ENCODE measurements at places on chromosomes 12 and 14. TPM values are rescaled to one million over a fixed set of nuclear protein-coding genes. Genes with fewer than 3 reads are reported as not detected.

DNA sequence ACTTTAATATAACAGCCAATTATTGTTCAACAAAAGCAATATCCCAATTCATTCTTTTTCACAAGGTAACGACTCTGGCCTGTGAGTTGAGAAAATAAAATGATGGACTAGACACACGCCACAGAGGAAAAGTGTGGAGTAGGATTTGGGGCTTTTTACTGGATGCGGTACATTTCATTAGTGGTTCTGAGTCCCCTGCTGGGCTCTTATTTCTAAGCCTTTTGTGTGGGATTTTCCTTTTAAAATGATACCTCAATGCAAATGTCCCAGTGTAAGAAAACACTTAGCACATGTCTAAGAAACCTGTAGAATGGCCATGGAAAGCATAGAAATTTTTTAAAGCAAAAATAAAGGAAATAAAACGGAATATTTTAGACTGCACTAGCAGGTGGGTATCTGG is 73.4 kb downstream of the C12orf42 start:
- H3K27ac ChIP-seq = no peak overlapping the region
- no peaks in the 10 kb centered on the region for H3K27me3 ChIP-seq
- H3K4me3 ChIP-seq = no peak overlapping the region
- H3K36me3 ChIP-seq = no peaks in the 10 kb centered on the region
- H3K4me1 ChIP-seq = no peaks in the 10 kb centered on the region
- no peak for DNase-seq

Gene AICDA
- 0.46 TPM for total RNA-seq

Gene DACT1
- 4.5 TPM for total RNA-seq

Gene WNT5B
- total RNA-seq = 7.8 TPM

GRCh38 chr12:29691161-29691854 is 92.4 kb downstream of the TMTC1 start:
- no peak overlapping the region for H3K4me3 ChIP-seq
- H3K4me1 ChIP-seq = no peaks in the 10 kb centered on the region
- DNase-seq = no peak
- no peak overlapping the region for H3K27ac ChIP-seq

Gene GPX2
- not detected for total RNA-seq

- H3K4me1 ChIP-seq = peaks cover 7% of the 10 kb centered on the region
- H3K36me3 ChIP-seq = no peaks in the 10 kb centered on the region
- no peak for DNase-seq
- no peak overlapping the region for H3K4me3 ChIP-seq
These were observed 126.7 kb upstream of the SLC38A2 start for GRCh38 chr12:46499226-46499625.

DNA sequence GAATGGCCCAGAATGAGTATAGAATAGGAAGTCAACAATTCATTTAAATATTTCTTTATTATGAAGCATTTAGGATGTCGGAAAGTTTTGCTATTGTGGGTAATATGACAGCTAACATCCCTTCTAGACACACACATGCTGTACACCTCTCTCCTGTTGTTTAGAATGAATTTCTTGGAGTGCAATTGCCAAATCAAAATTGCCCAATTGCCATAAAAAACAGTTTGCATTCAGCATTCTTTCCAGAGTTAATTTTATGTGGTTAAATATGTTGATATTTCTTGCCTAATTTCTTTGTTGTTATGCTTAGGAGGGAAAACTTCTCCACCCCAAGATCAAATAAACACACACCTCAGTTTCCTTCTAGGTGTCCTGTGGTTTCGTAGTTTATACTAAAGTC is 16.9 kb upstream of the SMCO2 start:
- H3K27ac ChIP-seq = no peak overlapping the region
- DNase-seq = no peak
- H3K4me3 ChIP-seq = no peak overlapping the region
- H3K27me3 ChIP-seq = no peaks in the 10 kb centered on the region
- no peaks in the 10 kb centered on the region for H3K36me3 ChIP-seq
- no peaks in the 10 kb centered on the region for H3K4me1 ChIP-seq

DNA sequence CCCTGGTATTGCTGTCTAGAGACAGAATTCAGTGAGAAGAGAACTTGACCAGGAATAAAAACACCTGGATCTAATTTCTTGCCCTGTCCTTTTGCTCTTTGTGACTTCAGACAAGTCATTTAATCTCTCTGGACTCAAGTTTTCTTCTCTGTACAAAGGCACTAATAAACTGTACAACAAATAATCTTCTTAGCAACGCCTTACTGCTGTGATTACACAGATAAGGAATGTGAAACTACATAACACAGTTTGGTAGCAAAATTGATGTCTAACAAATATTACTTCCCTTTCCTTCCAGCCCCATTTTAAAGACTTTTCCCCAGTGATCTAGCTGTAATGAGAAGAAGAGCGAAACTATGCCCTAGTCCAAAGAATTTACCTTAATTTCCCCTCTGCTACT is 69.3 kb downstream of the BCAT1 start:
- no peak overlapping the region for H3K4me3 ChIP-seq
- DNase-seq = no peak
- H3K4me1 ChIP-seq = no peaks in the 10 kb centered on the region
- H3K27me3 ChIP-seq = no peaks in the 10 kb centered on the region
- no peak overlapping the region for H3K27ac ChIP-seq

Gene DNAJC22
- 1.7 TPM for total RNA-seq

Gene LMNTD1
- total RNA-seq = 5.3 TPM

Gene GLS2
- 4.8 TPM for total RNA-seq

GRCh38 chr14:35368583-35369392 is 35.8 kb downstream of the NFKBIA start:
- no peak overlapping the region for H3K4me3 ChIP-seq
- no peak for DNase-seq
- no peak overlapping the region for H3K27ac ChIP-seq
- H3K36me3 ChIP-seq = no peaks in the 10 kb centered on the region
- no peaks in the 10 kb centered on the region for H3K27me3 ChIP-seq

DNA sequence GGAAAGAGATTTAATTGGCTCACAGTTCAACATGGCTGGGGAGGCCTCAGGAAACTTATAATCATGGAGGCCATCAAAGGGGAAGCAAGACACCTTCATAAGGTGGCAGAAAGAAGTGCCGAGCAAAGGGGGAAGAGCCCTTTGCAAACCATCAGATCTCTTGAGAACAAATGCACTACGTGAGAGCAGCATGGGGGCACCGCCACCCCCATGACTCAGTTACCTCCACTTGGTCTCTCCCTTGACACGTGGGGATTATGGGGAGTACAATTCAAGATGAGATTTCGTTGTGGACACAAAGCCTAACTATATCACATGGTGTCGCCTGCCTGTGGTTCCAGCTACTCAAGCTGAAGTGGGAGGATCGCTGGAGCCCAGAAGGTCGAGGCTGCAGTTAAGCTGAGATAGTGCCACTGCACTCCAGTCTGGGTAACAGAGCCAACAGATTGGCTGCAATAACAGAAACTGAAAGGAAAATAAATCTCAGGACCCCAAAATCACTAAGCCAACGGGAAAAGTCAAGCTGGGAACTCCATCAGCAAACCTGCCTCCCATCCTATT is 10.0 kb upstream of the CDCA4 start:
- no peaks in the 10 kb centered on the region for H3K4me1 ChIP-seq
- no peak for DNase-seq
- H3K27ac ChIP-seq = no peak overlapping the region
- no peaks in the 10 kb centered on the region for H3K27me3 ChIP-seq
- H3K4me3 ChIP-seq = no peak overlapping the region
- H3K36me3 ChIP-seq = no peaks in the 10 kb centered on the region

GRCh38 chr12:77953528-77954205 is 123.0 kb downstream of the NAV3 start:
- no peak overlapping the region for H3K4me3 ChIP-seq
- no peaks in the 10 kb centered on the region for H3K27me3 ChIP-seq
- no peak for DNase-seq
- no peaks in the 10 kb centered on the region for H3K36me3 ChIP-seq
- no peaks in the 10 kb centered on the region for H3K4me1 ChIP-seq
- no peak overlapping the region for H3K27ac ChIP-seq

Gene DHRS2
- total RNA-seq = 0.17 TPM

- H3K4me3 ChIP-seq = no peak overlapping the region
- H3K27me3 ChIP-seq = no peaks in the 10 kb centered on the region
- DNase-seq = no peak
- peaks cover 7% of the 10 kb centered on the region for H3K36me3 ChIP-seq
- H3K4me1 ChIP-seq = peaks cover 9% of the 10 kb centered on the region
These were observed 2.8 kb downstream of the GABARAPL1 start for GRCh38 chr12:10215436-10215835.

- H3K27ac ChIP-seq = no peak overlapping the region
- no peaks in the 10 kb centered on the region for H3K27me3 ChIP-seq
- no peak overlapping the region for H3K4me3 ChIP-seq
- no peak for DNase-seq
These were observed 30.8 kb downstream of the PHETA1 start for GRCh38 chr12:111338096-111338495.

Gene GALNT8
- 1.3 TPM for total RNA-seq

DNA sequence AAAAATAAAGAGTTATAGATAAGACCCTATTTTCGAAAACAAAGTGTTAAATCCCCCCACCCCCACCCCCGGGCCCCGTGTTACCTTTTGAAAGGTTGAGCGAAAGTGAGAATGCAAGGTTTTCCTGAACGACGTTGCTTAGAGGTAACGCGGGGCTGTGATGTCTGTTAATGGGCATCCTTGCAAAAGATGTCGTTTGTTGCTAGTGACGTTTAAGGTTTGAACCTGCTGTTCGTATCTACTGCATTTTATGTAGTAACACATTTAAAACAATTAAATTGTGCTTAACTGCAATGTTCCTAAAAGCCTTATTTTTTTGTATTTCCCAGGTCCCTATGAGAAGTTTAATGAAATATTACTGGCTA is 1.2 kb downstream of the CPSF6 start:
- no peak overlapping the region for H3K27ac ChIP-seq
- H3K27me3 ChIP-seq = no peaks in the 10 kb centered on the region
- peak overlapping the region; percentile 35 for H3K4me3 ChIP-seq

Gene BIN2
- total RNA-seq = 22.9 TPM

Gene KRT79
- total RNA-seq = not detected

DNA sequence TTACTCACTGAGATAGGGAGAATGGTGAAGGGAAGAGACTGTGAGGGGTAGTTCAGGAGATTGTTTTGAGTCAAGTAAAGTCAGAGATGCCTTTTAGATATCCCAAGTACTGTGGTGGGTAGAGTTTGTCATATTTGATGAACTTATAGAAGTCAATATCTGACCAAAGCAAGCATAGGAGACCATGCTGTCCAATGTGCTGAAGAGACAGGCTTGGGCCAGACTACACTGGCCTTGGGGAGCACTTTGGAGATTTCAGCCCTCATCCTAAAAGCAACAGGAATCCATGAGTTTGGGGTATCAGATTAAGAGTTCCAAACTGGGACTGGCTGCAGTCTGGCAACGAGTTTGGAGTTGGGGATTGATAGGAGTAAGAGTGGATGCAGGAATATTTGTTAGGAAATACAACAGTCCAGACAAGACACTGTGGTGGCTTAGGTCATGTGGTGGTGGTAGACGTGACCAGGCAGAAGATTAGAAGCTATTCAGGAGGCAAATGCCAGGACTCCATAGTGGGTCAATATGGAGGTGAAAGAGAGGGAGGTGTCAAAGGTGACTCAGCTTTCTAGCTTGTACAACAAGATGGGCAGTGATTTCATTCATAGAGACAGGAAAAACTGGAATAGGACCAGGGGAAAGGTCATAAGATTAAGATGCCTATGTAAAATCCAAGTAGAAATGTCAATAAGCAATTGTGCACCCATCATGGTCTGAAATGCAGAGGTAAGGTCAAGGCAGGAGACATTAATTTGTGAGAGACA is 81.9 kb downstream of the FAR2 start:
- no peaks in the 10 kb centered on the region for H3K4me1 ChIP-seq
- H3K4me3 ChIP-seq = no peak overlapping the region
- H3K27me3 ChIP-seq = no peaks in the 10 kb centered on the region
- H3K27ac ChIP-seq = no peak overlapping the region
- H3K36me3 ChIP-seq = no peaks in the 10 kb centered on the region

- H3K27me3 ChIP-seq = no peaks in the 10 kb centered on the region
- H3K36me3 ChIP-seq = no peaks in the 10 kb centered on the region
- H3K4me1 ChIP-seq = no peaks in the 10 kb centered on the region
- no peak overlapping the region for H3K4me3 ChIP-seq
These were observed 133.5 kb upstream of the TMEM132C start for GRCh38 chr12:128133321-128134073.

GRCh38 chr12:114809097-114809496 is 125.1 kb upstream of the TBX3 start:
- no peak overlapping the region for H3K27ac ChIP-seq
- DNase-seq = no peak
- no peaks in the 10 kb centered on the region for H3K4me1 ChIP-seq

Gene ACACB
- 22.0 TPM for total RNA-seq

GRCh38 chr12:2234646-2235350 is 182.0 kb downstream of the CACNA1C start:
- H3K27ac ChIP-seq = no peak overlapping the region
- H3K4me1 ChIP-seq = peaks cover 3% of the 10 kb centered on the region
- no peak for DNase-seq
- H3K4me3 ChIP-seq = no peak overlapping the region
- H3K36me3 ChIP-seq = no peaks in the 10 kb centered on the region

Gene ETFBKMT
- 3.8 TPM for total RNA-seq

DNA sequence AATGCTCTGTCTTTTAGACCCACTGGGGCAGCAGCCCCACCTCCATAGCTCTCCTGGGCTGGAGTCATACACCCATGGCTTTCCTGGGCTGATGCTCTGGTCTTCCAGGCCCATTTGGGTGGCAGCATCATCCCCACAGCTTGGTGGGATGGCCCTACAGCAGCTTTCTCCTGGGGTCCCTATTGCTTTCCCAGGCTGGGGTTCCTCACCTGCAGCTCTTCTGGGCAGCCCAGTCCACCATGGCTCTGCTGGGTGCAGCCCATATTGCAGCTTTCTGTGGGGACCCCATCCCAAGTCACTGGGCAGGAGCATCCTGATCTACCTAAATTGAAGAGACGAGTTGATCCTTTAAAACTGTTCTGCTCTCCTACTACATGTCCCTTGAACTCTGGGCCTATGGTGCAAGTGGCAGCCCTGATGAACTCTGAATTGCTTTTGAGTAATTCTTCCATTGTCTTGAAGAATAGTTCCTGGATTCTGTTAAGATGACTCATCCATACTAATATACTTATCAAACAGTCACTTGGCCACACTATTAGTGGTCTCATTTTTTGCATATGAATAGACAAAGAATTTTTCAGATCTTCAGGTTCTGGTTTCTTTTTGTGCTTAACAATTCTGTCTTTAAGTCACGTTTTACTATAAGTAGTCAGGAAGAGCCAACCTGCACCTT is 390.1 kb downstream of the DPF3 start:
- H3K36me3 ChIP-seq = no peaks in the 10 kb centered on the region
- no peaks in the 10 kb centered on the region for H3K27me3 ChIP-seq
- no peak overlapping the region for H3K27ac ChIP-seq
- no peaks in the 10 kb centered on the region for H3K4me1 ChIP-seq

Gene IL26
- not detected for total RNA-seq

All from lung (tissue), 17 donors.